Stimulated activated CD8-positive, alpha-beta memory T cell treated with anti-CD3 and anti-CD28 coated beads, Interleukin-12 subunit alpha, Interleukin-12 subunit beta, amount 100 ng/mL, for 4 hours (primary cell): ENCODE measurements at places on chromosomes 7 and 10.

- DNase-seq, result no peak
Measured at GRCh38 chr7:102455596-102455995, 9.1 kb downstream of the ALKBH4 start.

DNA sequence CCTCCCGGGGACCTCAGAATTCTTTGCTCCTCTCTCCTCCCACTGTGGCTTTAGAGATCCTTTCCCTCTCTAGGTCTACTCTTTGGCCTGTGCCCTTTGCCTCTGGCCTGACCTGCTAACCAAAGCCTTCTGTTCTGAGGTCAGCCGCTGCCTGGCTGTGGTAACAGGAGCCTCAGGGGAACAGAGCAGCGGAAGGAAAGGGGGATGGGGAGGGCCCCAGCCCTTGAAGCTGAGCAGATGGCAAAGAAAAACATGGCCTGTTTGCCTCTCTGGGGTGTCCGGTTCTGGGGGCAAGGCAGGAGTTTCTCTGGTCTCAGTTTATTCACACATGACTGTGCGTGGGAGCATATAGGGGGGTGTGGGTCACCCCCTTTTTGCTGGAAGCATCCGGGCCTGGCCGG is 28.2 kb downstream of the COL26A1 start:
- DNase-seq, result no peak

DNA sequence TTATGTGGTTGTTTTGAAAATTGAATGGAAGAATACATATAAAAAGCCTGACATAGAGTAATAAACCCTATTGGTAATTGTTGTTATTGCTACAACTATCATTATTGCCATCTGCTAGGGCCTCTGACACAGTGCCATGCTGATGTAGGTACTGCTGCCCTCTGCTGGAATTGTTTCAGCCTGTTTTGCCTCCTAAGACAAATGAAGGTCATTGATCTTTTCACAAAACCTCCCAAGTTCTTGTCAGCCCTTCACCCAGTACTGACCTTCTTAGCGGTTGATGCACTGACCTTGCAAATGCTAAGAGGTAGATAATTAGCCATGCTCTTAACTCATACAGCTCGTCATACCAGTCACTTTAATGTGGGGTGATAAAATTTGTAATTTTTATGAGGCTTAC is 975.2 kb downstream of the SORCS1 start:
- no peak for DNase-seq

DNA sequence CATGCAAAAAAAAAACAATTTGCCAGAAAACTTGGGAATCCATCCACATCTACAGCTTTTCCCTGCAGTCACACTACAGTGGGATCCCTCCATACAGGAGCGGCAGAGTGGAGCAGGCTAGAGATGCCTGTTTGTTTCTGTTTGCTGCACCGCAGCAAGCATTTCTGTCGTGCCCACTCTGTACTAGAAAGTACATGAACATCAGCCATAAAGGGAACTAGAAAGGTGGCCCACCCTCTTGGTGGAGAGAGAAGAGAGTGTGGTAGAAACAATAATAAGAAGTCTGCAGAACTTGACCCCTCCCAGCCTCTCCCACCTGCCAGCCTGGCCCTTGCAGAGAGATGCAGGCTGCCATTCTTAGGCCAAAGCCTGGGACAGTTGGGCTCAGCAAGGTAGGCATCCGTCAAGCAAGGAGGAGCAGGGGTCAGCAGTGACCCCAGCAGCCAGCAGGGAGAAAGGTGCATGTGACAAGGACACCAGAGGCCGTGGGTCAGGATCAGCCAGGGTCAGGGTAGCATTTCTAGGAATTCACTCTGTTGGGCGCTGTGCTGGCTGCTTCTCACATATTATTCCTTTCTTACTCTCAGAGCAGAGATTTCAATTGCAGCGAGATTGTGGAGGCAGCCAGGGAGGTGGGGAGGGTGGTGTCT is 171.8 kb downstream of the EGFR start:
- no peak for DNase-seq

GRCh38 chr7:45514944-45515343 is 59.2 kb upstream of the ADCY1 start:
- no peak for DNase-seq
